CD8-positive, alpha-beta memory T cell (primary cell): ENCODE measurements at places on chromosomes 12 and 14.

- H3K36me3 ChIP-seq = no peaks in the 10 kb centered on the region
- H3K27me3 ChIP-seq = no peaks in the 10 kb centered on the region
- H3K4me1 ChIP-seq = no peaks in the 10 kb centered on the region
- H3K27ac ChIP-seq = no peak overlapping the region
Measured at GRCh38 chr12:47070310-47070709, 9.1 kb upstream of the PCED1B start.

DNA sequence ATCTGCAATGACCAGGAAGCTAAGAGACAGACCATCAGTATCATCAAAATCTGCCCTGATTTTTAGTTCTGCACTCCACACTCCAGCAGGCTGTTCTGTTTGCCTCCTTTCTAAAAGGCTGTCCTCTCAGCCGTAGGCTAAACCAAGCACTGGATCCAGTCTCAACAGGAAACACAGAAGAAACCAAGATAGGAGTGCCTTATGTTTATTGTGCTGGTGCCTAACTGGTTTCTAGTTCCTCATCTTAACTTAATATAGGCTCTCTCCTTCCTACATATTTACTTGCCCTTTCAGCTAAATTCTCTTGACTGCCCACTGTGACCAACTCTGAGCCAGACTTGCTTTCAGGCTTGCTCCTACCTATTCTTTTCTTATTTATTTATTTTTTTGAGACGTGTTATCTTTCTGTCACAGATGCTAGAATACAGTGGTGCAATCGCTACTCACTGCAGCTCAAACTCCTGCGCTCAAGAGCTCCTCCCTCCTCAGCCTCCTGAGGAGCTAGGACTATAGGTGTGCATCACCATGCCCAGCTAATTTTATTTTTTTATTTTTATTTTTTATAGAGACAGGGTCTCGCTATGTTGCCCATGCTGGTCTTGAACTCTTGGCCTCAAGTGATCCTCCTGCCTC lies 30.8 kb downstream of the GALNT4 start:
- no peak for DNase-seq
- no peaks in the 10 kb centered on the region for H3K27me3 ChIP-seq
- H3K4me3 ChIP-seq = no peak overlapping the region
- no peaks in the 10 kb centered on the region for H3K4me1 ChIP-seq

DNA sequence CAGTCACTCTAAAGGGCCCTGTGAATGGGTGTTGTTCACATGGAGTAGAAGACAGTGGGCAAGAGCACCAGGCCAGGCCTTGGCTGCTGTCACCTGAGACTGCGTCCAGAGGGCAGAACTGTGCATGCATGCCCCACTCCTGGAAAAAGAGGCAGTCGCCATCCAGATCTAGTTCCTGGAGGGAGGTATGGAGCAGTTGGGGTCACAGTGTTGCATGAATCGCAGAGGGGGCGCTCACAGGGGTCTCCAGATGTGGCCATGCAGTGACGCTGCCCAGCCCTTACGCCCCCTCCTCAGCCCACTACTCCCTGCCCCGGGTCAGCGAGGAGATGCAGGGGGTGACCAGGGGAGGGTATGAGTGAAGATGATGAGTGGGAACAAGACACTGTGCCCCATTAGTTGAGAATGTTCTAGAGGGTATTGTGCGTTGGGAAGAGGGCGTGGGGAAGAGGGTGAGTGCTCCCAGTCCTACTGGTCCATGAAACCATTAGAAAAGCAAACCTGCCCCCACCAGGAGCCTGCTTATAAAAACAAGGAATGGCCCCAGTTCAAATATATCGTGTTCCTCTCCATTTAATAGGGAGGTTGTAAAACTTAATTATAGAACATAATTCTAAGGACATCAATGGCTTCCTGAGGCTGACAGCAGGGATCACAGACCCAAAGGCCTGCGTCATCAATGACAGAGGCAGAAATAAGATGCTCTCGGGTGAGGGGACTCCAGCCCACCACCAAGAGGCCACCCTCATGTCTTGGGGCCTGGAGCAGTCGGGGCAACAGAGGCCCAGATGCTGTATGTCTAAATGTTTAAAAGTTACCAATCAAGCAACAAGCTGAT lies 32.2 kb upstream of the BCL7A start:
- H3K27ac ChIP-seq = no peak overlapping the region
- no peak overlapping the region for H3K4me3 ChIP-seq
- H3K27me3 ChIP-seq = no peaks in the 10 kb centered on the region
- peaks cover 5% of the 10 kb centered on the region for H3K4me1 ChIP-seq
- no peaks in the 10 kb centered on the region for H3K36me3 ChIP-seq

DNA sequence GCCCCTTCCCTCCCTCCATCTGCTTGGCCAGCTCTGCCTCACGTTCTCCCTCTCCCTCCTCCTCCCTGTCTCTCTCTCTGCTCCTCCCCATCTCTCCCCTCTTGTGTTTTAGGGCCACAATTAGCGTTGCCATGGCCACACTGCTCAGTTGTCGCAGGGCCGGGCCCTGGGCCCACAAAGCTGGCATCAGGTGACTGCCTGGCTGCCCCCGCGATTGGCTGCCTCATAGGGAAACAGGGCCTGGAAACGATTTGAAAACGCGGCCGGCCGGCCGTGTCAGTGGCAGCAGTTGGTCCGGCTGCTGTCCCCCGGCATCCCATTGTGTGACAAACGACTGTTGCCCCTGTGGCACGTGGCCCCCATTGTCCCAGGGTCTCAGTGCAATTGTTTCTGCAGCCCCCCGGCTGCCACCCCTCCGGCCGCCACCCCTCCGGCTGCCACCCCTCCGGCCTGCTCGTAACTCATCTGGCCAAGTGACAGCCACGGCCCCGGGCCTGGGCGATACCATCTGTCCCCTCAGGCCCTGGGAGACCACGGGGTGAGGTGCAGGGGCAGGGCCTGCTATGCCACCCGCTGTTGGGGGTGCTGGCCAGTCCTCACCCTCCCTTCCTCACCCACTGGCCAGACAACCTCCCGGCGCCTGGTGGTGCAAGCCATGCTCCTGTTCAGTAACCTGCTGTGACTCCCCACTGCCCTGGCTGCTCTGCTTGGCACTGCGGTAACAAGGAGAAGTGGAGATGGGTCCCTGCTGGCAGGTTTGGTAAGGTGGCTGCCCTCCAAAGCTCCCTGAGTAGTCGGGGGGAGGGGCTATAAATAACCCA lies 17.4 kb downstream of the FOXN4 start:
- no peaks in the 10 kb centered on the region for H3K4me1 ChIP-seq
- no peak overlapping the region for H3K27ac ChIP-seq
- no peaks in the 10 kb centered on the region for H3K36me3 ChIP-seq
- H3K4me3 ChIP-seq = no peak overlapping the region

- H3K27me3 ChIP-seq = no peaks in the 10 kb centered on the region
- H3K27ac ChIP-seq = no peak overlapping the region
- no peak overlapping the region for H3K4me3 ChIP-seq
- no peaks in the 10 kb centered on the region for H3K4me1 ChIP-seq
- H3K36me3 ChIP-seq = no peaks in the 10 kb centered on the region
- DNase-seq = no peak
Measured at GRCh38 chr12:13250416-13250815, 53.9 kb downstream of the EMP1 start.
